Amygdala (tissue), 56 donors: ENCODE measurements at places on chromosomes 1 and 21.

DNA sequence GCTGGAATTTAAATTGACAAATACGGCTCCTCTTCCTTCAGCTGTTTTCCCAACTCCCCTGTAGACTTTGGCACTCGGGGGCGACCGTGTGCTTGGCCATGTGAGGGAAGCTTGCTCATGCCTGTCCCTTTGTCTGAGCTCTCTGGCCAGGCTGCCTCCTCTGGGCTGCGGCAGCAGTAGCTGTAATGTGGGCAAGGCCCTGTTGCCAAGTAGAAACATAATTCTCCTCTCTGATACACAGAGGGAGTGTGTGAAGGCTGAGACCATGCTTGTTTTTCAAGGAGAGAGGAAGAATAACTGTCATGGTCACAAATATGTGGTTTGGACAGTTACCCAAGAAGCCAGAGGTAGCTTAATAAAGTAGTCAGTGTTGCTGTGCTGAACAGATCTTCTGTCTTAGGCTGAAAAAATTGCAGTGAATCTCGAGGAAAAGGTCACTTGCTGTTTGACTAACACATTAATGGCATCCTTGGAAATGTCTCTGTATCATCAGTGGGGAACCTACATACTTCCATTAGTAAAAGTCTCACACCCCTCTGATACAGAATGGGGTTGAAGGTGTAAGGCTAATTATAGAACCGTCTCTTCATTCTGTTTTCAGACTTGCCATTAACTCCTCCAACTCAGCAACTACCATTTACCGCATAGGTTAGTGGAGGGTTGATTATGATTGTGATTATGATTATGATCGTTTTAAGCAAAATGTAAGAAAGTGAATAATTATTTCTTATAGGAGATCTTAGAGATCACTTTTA lies 94.6 kb downstream of the TGFB2 start:
- peak; percentile 45 for DNase-seq

- DNase-seq: no peak
Measured at GRCh38 chr1:150093805-150094204, 26.2 kb downstream of the VPS45 start.

DNA sequence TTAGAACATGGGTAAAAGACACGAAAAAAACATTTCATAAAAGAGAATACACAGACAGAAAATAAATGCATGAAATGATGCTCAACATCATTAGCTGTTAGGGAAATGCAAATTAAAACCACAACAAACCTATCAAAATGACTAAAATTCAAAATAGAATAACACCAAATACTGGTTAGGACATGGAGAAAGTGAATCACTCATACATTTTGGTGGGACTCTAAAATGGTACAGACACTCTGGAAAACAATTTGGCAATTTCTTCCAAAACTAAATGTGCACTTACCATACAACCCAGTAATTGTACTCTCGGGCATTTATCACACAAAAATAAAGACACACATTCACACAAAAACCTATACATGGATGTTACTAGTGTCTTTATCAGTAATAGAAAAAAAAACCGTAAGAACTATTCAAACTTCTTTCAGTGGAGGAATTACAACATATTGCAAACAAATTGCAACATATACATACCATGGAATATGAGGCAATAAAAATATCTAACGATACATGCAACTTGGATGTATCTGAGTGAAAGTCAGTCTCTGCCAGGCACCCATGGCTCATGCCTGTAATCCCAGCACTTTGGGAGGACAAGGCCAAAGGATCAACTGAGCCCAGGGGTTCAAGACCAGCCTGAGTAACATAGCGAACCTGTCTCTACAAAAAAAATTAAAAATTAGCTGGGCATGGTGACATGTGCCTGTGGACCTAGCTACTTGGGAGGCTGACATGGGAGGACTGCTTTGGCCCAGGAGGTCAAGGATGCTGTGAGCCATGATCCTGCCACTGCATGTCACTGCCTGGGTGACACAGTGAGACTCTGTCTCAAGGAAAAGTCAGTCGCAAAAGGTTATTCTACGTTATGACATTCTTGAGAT lies 19.6 kb downstream of the HSF2BP start:
- no peak for DNase-seq

- no peak for DNase-seq
Measured at GRCh38 chr1:2406451-2407041, 5.8 kb downstream of the PEX10 start.

DNA sequence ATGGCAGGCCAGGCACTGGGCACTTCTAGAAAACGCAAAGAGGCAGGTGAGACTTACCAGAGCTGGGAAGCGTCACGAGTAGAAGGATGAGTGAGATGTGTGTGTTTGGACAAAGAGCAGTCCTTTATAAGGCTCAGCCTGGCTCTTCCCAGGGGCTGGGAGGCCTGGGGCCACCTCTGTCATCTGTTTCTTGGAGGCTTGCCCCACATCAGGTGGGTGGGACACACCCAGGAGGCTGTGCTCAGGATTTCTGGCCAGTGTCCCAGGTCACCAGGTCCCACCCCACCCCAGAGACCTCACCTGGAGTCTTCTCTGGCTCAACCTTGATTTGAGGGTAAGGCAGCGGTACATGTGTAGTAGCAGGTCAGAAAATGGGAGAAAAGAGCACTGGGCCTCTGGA lies at the start of gene S100A7:
S100A7 (minus strand) TSS at position 101 of the 400 bp plus-strand sequence. CDS start 1,638 bp downstream, outside the sequence.
- DNase-seq: no peak

GRCh38 chr1:172935062-172935592 lies 115.6 kb downstream of the TNFSF18 start:
- DNase-seq: no peak

- DNase-seq: no peak
Measured at GRCh38 chr1:230095938-230096337, 28.9 kb downstream of the GALNT2 start.

- no peak for DNase-seq
Measured at GRCh38 chr1:214362188-214362882, 81.4 kb downstream of the SMYD2 start.
